HS-27A (cell line): ENCODE measurements at places on chromosomes 11 and 22.

DNA sequence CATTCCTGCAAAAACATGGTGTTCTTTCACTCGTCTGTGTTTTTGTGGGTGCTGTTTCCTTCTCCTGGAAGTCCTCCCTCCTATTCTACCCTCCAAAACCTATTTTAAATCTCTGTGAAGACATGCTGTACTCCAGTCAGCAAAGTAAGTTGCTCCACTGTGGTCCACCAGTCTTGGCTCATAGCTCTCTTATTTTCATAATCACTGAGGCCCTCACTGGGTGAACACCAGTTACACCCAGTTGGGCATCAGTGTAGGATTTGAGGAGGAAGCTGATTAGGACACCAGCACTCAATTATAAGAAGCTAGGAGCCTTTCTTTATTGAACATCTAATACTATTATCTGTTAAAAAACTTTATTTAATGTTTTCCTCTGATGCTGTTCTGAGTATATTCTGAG is 23.9 kb upstream of the EED start:
- no peak for DNase-seq

GRCh38 chr11:121453589-121454299 is 977 bp upstream of the SORL1-AS1 start:
- no peak for DNase-seq

GRCh38 chr11:1487091-1487850 is 692 bp upstream of the MOB2 start:
- DNase-seq = no peak

DNA sequence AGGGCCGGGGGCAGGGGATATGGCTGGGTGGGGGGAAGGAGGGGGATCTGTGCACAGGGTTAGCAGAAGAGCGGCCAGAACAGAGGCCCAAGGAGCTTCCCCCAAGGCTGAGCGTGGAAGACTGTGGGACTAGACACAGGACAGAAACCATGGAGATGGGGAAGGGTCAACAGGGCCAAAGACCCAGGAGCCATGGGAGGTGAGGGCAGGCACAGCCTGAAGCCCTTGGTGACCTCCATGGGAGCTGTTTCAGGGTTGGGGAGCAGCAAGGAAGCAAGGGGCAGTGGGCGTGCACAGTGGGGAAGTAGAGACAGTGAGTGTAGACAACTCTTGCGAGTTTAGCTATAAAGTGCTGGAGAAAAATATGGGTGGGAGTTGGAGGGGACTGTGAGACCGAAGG is 56.6 kb downstream of the WNT11 start:
- no peak for DNase-seq

GRCh38 chr11:96154802-96155520 is 188.0 kb downstream of the MAML2 start:
- peak; percentile 76 for DNase-seq

DNA sequence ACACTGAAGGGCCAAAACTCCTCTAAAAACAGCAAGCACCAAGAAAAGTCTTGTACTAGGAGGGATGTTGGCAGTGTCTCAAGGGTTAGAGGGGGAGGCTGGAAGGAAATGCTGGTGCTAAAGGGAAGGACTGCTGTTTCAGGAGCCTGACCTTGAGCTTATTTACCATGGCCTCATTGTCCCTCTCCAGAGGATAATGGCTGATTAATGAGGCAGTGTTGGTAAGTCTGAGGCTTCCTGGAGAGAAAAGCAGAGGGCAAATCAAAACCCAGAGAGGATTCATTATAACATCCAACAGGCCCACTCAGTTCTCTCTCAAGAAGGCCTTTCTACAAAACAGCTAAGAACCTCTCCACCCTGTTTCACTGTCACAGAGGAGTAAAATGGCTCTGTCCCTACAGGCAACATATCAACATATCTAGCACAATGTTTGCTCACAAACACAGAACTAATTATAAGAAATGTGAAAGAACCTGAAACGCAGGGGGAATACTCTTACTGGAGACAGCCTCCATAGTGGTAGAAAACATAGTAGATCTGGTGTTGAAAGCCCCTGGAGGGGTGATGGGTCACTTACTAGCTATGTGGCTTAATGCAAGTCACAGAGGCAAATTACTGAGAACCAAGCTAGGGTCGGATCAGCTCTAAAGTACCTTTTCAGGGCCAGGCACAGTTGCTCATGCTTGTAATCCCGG is 31.4 kb downstream of the NUMA1 start:
- no peak for DNase-seq

- DNase-seq = no peak
These were observed 350.9 kb upstream of the SYN3 start for GRCh38 chr22:33409079-33409478.

DNA sequence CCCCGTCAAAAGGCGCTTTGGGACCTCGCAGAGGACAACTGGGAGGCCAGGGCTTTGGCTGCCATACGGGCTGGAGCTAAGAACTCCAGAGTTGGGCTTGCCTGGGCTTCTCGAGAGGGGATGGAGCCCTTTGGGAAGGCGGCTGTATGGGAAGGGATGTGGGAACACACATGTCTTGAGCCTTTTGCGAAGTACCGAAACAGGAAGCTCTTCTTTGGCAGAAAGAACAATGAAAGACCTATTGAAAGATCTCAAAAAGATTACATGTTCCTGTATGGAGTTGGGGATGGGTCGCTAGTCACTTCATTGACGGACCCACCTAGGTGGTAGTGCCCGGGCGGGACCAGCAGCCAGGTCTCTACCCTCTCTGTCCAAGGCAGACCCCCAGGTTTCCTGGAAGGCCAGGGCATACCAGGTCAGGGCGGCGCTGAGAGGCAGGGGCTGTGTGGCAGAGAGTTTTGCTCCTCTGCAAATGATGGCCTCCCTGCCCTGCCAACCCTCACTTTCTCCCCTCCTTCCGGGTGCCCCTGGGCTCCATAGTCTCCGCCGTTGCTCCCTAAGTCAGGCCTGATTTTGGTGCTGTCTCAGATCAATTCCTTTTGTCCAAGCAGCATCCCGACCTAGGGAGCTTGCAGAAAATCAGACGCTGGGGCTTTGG is 1.0 kb downstream of the ST14 start:
- no peak for DNase-seq

- DNase-seq = no peak
These were observed 14.5 kb downstream of the PHF21A start for GRCh38 chr11:46106530-46107407.

DNA sequence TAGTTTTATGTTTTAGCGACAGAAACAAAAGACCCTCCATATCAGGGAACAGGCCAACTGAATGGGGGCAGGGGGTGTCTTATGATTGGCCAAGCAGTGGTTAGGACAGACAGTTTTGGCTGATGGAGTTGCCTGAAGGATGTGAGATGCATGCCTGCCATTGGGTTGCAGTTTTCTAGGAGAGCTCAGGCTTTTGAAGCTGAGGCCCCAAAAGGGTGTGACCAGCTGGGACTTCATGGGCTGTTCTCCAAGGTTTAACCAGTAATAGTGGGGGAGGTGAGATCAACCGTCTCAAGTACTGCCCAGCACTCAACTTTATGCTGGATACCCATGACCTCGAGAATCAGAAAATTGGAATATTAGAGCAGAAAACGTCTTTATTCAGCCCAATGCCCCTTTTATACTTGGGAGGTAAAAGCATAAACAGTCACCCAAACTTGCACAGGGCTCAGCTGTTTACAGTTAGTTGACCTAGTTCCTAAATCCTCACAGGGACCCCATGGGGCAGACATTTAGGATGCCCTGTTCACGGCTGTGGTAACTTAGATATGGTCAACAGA is 13.5 kb downstream of the DTX4 start:
- no peak for DNase-seq

DNA sequence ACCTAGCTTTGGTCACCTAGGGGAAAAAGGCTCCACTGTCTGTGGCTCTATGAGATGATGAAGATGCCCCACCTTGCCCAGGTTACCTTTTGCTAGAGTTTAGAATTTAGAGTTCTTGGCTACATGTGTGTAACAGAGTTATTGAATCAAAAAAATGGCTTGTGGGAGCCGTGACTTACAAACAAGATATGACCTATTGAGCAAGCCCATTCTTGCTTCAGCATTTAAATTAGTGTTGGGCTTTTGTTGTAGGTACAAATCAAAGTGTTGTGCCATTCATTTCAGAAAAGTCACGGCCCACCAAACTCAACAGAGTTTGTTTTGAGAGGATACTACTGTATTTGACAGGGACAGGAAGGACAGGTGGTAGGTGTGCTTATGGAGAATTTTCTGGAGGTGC is 768.8 kb downstream of the NTM start:
- no peak for DNase-seq

GRCh38 chr22:37472418-37473006 is 13.7 kb downstream of the MFNG start:
- no peak for DNase-seq

GRCh38 chr11:64035576-64035975 is at the start of gene FLRT1:
Gene FLRT1 (plus strand): TSS chr11:64035931. CDS start chr11:64116268, 80,337 bp downstream.
- no peak for DNase-seq

DNA sequence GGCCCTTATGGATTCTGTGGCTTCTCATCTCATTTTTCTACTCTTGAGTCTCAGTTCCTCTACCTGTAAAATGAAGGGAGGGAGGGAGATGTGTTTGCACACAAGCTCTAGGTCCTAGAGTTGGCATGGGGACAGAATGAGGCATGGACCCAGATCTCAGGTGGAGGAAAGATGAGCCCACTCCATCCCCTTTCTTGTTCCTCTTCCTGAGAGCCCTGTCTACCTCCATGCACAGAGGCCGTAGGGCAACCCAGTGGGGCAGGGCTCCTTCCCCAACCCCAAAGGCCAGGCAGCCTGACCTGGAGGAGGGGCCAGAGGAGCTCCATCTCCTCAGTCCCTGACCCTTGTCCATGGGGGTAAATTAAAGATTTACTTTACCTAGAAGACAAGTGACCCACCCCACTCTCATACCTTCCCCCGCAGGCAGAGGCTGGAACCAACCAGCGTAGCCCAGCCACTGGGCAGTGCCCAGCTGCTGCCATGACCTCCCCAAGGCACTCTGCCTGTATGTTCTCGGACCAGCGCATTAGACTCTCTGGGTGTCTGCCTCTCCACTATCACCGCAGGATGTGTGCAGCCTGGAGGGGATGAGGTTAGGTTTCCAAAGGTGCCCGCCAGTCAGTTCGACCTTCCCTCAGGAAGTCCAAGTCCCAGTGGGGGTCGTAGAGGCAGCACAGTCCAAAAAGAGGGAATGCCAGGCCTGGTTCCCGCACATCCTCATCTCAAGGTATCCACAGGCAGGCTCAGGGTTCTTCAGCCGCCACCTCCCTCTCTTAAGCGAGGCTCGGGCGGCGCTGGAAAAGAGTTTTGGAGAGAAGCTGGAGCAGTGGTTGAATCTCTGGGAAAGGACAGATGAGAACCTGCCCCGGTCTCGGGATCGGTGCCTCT is 3.0 kb downstream of the SMTN start:
- no peak for DNase-seq

- DNase-seq = peak; percentile 9
These were observed 7.3 kb downstream of the RASSF10 start for GRCh38 chr11:13016415-13016814.

- peak; percentile 15 for DNase-seq
These were observed 10.6 kb downstream of the SLC6A5 start for GRCh38 chr11:20609727-20610707.

DNA sequence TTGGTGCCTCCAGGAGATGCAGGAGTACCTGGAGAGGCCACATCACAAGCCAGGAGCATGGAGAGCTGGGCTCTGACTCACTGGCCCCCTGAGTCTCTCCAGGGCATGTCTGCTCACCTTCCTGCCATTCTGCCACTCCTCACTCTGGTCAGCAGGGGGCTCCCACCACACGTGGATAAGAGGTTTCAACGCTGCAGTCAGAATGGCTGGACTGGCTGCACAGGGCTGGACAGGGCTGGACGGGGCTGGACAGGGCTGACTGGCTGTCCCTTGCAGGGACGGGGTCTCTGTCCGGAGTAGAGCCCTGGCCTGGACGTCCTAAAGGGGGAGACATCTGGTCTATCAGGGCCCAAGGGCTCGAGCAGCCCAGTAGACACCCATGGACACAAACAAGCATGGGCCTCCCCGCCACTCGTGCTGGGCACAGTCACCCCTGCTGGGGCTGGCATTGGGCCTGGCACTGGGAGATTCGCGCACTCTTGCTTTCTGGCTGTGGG is 34.6 kb downstream of the CYTH4 start:
- DNase-seq = no peak

GRCh38 chr11:23727794-23728193 is 769.1 kb upstream of the LUZP2 start:
- peak; percentile 64 for DNase-seq

DNA sequence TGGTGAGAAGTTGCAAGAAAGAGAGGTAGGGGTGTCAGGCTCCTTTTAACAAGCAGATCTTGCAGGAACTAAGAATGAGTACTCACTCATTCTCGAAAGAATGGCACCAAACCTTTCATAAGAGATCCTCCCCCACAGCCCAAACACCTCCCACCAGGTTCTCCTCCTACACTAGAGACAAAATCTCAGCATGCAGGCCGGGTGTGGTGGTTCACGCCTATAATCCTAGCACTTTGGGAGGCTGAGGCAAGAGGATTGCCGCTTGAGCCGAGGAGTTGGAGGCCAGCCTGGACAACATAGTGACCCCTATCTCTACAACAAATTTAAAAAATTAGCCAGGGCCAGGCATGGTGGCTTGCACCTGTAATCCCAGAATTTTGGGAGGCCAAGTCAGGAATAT is 11.1 kb downstream of the GRAMD1B start:
- DNase-seq = no peak

DNA sequence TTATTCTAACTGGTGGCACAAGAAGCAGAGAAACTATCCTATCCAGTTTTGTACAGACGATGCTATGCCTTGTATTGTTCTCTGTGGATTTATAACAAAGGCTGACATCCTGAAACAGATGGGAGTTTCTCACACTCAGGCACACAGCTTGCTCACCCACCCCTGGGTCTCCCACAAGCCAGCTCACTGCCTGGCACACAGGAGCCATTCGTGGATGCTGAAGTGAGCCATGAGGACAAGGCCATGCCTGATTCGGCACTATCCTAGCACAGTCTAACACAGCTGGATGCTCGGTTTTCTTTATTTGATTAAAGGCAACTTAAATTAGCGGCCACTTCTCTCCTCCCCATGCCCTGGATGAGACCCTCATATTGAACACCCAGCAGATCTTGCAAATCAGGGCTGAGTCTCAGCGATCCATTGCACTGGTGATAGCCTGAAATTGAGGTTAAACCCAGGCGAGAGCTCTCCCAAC is 25.7 kb upstream of the TMPRSS4 start:
- no peak for DNase-seq

- no peak for DNase-seq
These were observed 88.5 kb downstream of the ZBTB16 start for GRCh38 chr11:114148013-114148382.

- peak; percentile 46 for DNase-seq
These were observed 11.1 kb downstream of the PPP6R3 start for GRCh38 chr11:68471360-68472340.

GRCh38 chr22:18115906-18116371 is 5.3 kb downstream of the TUBA8 start:
- DNase-seq = no peak

DNA sequence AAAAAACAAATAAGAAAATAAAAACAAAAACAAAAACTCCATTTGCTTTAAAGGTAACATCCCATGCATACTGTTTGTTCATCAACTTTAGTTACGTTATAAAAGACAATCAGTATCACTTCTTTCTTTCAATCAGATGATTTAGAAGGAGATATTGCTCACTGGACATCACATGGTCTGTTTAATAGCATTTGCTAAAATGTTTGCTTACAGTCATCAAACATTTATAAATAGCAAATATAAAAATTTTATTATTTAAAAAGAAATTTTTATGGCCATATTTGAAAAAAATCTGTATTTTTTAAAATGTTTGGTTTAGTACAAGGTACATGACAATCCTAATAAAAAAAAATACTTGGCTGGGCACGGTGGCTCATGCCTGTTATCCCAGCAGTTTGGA is 22.6 kb downstream of the MMP26 start:
- DNase-seq = no peak
